ENCODE measurements at places on chromosomes 7 and 10.

- peak; percentile 66 for DNase-seq
Observed at GRCh38 chr10:98446661-98447221, at the start of gene HPS1. TSS of gene HPS1 (minus strand) at chr10:98446935. CDS start at chr10:98443240, 3,695 bp downstream.

GRCh38 chr10:124511205-124512039 lies 49.8 kb downstream of the LHPP start:
- no peak for DNase-seq

DNA sequence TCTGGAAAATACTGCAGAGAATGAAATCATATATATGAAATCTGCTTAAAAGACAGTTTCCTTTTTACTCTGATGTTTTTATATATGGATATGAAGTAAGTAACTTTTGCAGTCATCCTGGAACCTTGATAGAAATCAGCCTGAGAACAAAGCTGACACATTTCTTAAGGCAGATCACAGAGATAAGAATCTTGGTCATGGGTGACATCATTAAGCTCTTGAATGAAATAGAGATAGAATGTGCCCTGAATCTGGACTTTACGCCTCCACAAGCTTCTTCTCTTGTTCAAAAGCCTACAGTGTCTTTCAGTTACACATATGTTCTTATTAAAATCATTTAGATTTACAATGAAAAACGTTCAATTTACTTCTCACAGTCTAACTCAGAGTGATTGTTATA lies 319.1 kb upstream of the CNTNAP2 start:
- no peak for DNase-seq

DNA sequence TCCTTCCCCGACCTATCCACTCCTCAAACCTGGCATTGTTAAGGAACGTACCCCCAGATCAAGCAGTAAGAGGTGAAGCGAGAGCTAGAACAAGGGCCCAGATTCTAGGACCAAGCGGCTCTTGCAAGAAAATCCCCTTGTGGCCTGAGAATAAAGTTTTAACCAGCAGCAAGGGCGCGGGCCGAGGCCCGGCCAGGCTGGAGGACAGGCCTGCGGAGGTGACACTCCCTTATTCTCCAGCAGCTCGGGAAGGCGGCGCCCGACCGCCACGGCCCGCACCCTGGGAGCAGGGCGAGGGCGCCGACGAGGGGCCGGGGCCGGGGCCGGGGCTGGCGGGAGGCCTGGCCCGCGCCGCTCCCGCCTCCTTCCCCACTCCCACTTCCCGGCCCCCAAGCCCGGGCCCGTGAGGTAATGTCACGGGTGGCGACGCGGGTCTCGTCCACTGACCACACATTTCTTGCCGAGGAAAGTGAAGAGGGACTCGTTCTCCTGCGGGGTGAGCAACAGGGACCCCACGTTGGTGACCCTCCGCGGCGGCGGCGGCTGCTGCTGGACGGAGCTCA lies 551 bp downstream of the WASL start:
- DNase-seq: peak; percentile 25

DNA sequence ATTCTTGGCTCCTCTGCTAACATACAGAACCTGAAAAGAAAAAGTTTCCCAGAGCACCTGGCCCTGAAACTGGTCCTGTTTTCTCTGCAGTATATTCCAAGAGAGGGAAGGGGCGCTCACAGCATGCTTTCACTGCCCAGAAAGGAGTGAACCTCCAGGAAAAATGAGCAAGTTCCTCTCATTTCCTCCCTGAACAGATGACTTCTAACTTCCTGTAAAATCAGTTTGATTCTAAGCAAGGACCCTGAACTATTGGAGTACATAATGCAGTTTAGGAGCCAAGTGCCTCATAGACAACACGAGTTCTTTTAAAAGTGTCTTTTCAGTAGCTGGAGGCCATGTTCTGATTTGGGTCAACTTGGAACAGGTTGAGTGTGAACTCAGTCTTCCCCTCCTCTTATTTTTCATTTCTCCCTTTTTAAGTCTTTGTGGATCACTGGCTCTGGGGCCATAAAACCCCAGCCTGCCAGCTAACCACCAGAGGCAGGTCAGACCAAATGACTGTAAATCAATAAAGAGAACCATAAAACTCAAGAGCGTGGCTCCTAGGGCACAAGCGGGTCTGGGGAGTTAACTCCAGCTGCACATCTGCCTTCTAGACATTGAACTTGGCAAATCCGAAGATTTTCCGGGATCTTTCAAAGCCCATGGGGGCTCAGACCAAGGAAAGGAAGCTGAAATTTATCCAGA lies 5.9 kb upstream of the LRRC18 start:
- no peak for DNase-seq

DNA sequence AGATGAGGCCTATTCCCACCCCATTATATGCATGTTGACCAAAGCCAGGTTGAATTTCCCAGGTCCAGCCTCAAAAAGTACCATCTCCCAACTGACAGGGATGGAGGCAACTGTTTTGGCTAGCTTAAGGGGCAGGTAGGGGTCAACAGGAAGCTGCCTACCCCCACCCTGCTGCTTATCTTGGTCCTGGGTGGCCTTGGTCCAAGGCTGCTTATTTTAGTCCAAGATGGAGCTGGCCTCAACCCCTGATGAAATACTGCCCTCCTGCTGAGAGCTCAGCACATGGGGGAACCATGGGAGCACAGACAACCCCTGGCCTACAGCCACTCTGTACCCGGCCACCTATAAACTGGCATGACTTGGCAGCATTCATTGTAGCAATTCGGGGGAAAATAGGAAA lies 23.1 kb downstream of the MYO1G start:
- DNase-seq: no peak

DNA sequence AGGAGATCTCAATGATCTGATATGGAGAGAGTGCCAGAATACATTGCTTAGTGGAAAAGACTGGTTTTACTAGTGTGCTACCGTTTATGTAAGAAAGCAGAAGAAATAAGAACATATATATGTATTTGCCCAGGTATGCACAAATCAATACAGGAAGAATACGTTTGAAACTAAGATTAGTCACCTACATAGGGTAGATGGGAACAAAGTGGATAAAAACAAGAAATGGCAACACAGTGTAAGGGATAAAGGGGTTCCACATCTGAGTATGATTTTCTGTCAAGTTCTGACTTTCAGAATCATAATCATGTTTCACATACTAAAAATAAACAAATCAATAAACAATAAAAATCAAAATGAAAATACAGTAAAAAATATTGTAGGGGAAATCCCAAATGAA lies 148.6 kb upstream of the NAMPT start:
- DNase-seq: no peak

DNA sequence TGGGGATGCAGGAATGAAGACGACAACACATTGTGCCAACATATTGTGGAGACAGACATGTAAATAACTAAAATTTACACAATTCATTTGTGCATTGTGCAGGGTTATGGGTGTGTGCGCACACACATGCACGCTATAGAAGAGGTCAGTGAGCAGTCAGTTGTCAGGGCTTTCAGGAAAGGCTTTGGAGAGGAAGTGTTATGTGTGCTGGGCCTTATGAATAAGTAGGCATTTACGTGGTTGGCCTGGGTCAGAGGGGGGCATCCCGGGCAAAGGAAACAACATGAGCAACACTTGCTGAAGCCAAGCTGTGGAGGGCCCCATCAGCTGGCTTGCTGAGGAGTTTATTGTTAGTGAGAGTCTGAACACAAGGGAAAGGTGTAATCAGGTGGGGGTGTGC lies 4.1 kb downstream of the PRXL2A start:
- no peak for DNase-seq

DNA sequence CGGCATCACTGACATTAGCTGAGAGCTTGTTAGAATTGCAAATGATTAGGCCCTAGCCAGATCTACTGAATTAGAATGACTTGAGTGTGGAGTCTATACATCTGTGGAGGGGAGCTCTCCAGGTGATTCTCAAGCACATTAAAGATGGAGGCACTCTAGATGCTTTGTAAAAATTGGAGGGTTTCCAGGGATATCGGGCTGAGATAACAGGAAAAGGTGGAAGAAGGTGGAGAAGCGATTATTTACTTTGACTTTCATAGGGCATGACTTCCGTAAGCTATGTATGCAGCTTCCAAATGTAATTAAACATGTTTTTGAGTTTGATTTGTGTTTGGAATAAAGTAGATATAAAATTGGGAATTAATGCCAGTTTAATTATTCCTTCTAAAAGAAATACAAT lies 235.0 kb upstream of the PTN start:
- DNase-seq: no peak

DNA sequence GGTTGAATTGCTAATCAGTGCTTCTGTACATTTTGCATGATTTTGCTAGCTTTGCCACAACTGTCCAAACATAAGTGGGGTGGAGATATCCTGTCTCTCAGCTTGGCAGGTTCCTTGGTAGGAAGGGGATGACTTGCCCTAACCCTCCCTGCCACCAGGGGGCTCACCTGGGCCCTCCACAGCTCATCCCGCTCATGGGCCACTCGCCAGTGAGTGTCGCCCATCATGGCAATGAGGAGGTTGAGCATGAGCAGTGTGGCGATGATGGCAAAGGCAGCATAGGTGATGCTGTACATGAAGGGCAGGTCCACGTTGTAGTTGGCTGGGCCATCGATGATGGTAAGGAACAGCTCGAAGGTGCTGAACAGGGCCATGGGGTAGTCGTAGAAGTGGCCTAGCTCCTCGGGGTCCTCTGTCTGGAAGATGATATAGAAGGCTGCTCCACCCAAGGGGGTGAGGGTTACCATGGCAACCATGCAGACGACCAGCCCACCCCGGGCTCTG lies 12.2 kb downstream of the TRPV6 start:
- DNase-seq: no peak

- DNase-seq: no peak
Observed at GRCh38 chr7:1995426-1995825, 237.3 kb downstream of the MAD1L1 start.

Measured in amygdala (tissue), 56 donors.